ENCODE measurements at places on chromosomes 1 and 21. TPM values are rescaled to one million over a fixed set of nuclear protein-coding genes. Genes with fewer than 3 reads are reported as not detected.

DNA sequence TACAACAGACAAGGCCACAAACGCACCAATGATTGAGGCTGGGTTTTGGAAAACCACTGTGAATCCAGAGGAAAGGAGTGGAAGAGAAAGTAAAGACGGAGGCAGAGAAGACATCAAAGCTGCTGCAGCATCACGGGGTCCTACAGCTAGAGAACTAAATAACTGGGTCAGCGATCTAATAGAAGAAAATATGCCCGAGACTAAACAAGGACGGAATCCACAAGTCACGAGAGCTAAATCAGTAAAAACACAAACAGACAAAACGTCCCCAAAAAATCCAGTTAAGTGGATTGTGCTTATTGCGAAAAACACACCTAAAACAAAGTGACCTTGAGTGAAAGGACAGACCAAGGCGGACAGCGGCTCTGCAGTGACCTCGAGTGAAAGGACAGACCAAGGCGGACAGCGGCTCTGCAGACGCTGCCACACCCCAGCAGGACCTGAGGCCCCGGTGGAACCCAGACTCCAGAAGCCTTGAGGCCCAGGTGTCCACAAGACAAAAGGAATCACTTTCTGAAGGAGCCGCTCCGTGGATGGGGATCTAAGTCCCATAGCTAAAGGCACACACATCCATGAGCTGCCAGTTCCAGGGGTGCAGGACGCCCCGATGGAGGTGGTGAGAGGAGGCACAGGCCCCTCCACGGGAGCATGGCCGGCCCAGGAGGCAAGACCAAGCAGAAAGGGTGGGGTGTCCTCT lies 6.0 kb downstream of the FTCD start:
- no peak for DNase-seq
- no peaks in the 10 kb centered on the region for H3K27me3 ChIP-seq
- no peaks in the 10 kb centered on the region for H3K36me3 ChIP-seq
- H3K4me3 ChIP-seq: no peak overlapping the region
- H3K27ac ChIP-seq: no peak overlapping the region

The DPT gene
- total RNA-seq: not detected

DNA sequence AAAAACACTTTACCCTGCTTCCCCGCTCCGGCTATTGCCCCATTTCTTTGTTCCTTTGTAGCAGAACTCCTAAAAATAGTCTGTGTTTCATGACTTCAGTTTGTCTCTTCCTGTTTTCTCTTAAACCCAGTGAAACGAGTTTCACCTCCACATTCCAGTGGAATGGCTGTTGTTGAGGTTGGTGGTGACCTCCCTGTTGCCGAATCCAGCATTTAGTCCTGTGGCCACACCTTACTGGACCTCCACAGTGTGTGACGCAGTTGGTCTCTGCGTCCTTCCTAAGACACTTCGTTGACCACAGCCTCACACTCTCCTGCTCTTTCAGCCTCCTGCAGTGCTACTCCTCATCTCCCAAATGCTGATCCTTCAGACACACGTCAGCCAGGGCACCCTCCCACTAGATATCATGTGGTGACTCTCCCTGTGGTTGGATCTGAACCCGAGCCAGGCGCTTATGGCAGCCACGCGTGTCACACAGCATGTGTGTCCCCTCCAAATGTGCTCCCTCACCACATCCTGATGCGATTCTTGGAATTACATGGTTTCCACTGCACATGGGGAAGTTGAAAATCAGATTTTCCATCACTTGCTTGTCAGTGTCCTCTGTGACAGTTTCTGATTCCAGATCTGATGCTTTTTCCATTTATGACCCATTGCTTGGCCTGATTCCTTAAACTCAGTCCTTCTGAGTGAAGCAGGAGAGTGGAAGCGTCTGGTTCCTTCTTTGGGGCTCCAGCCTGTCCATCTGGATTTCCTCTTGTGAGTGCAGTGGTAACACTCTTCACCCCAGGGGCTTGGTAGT lies 99.1 kb upstream of the ARTN start:
- peak overlapping the region; percentile 15 for H3K27ac ChIP-seq
- H3K4me3 ChIP-seq: peak overlapping the region; percentile 6
- peaks cover 48% of the 10 kb centered on the region for H3K4me1 ChIP-seq
- DNase-seq: no peak
- H3K27me3 ChIP-seq: no peaks in the 10 kb centered on the region

The OR2T34 gene
- total RNA-seq: not detected

DNA sequence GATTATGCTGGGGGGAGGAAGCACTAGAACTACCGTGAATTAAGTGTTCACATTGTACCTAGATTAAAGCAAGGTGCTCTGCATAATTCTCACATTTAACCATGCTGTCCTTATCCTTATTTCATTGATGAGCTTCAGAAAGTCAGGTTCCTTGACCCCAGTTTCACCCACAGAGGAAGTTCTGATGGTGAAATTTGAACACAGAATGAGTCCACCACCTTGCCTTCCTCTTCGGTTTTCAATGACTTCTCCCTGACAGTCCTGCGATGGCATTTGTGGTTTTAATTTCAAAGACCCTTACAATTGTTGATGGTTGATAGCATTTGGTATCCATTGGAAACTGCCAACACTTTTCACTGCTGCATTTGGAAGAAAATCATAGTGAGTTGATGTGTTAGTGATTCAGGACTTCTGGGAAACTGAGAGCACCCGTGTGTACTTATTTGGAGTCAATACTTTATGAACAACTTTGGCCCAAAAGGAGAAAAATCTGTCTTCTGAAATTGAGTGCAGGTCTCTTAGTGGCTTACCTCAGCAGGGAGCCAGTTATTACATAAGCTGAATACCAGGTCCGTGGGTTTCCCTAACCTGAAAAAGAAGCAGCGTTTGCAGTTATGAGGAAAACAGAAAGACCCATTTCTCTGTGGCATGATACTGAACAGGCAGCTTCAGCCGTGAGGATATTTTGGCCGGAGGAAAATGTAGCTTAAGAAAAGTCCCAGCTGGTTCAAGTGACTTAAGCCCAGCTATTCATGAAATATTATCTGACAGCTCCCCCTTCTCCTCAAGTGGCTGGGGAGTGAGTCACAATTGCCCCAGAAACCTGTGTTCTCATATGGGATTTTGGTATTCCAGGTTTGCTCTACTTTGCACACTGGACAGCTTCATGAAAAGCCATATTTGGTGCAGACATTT lies 47.5 kb downstream of the ROR1 start:
- H3K27me3 ChIP-seq: peaks cover 18% of the 10 kb centered on the region
- no peak for DNase-seq
- no peaks in the 10 kb centered on the region for H3K4me1 ChIP-seq
- H3K4me3 ChIP-seq: no peak overlapping the region
- H3K36me3 ChIP-seq: no peaks in the 10 kb centered on the region
- H3K27ac ChIP-seq: no peak overlapping the region

GRCh38 chr1:175303201-175303707 lies 110.7 kb upstream of the KIAA0040 start:
- H3K27me3 ChIP-seq: peaks cover 35% of the 10 kb centered on the region
- H3K4me1 ChIP-seq: peaks cover 2% of the 10 kb centered on the region
- H3K4me3 ChIP-seq: no peak overlapping the region
- no peak for DNase-seq
- H3K36me3 ChIP-seq: no peaks in the 10 kb centered on the region

The CASQ2 gene
- total RNA-seq: not detected

GRCh38 chr1:9822897-9823692 lies 670 bp downstream of the CLSTN1 start:
- H3K4me3 ChIP-seq: peak overlapping the region; percentile 98
- peak overlapping the region; percentile 89 for H3K27ac ChIP-seq
- peaks cover 1% of the 10 kb centered on the region for H3K27me3 ChIP-seq
- no peak for DNase-seq
- H3K4me1 ChIP-seq: peaks cover 33% of the 10 kb centered on the region

GRCh38 chr1:11581445-11581991 lies 72.7 kb downstream of the FBXO2 start:
- peaks cover 1% of the 10 kb centered on the region for H3K4me1 ChIP-seq
- no peak for DNase-seq
- no peak overlapping the region for H3K4me3 ChIP-seq
- H3K27me3 ChIP-seq: peaks cover 18% of the 10 kb centered on the region

The VTCN1 gene
- not detected for total RNA-seq

DNA sequence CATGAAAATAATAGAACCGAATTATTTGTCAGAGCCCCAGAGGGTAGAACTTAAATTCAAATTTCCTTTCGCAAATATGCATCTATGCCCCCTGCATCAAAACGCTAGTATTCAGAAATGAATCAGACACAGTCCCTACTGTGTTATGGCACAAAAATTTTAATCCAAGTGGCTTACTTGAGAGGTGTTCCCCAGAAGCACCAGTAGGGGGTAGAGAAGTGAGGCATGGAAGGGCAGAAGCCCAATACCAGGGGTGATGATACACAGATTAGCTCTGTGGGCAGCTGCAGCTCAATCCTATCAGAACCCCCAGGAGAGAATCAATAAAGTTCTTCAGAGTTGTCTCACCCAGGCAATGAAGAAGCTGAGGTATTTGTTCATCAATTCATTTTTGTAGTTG lies 342.2 kb downstream of the OMA1 start:
- H3K4me3 ChIP-seq: no peak overlapping the region
- DNase-seq: no peak
- no peaks in the 10 kb centered on the region for H3K4me1 ChIP-seq
- no peak overlapping the region for H3K27ac ChIP-seq
- H3K36me3 ChIP-seq: no peaks in the 10 kb centered on the region
- H3K27me3 ChIP-seq: no peaks in the 10 kb centered on the region

The RGS16 gene
- 1.4 TPM for total RNA-seq

Measured in activated naive CD8-positive, alpha-beta T cell treated with anti-CD3 and anti-CD28 coated beads, Interleukin-2, amount 10 ng/mL, durations not matched to agents 7 days and 5 days (primary cell).